Activated naive CD8-positive, alpha-beta T cell treated with anti-CD3 and anti-CD28 coated beads, Interleukin-2, amount 10 ng/mL, durations not matched to agents 7 days and 5 days (primary cell): ENCODE measurements at places on chromosomes 16 and 17. TPM values are rescaled to one million over a fixed set of nuclear protein-coding genes. Genes with fewer than 3 reads are reported as not detected.
A peak's percentile ranks its signal among the peaks of the same experiment; 100 is the strongest.

DNA sequence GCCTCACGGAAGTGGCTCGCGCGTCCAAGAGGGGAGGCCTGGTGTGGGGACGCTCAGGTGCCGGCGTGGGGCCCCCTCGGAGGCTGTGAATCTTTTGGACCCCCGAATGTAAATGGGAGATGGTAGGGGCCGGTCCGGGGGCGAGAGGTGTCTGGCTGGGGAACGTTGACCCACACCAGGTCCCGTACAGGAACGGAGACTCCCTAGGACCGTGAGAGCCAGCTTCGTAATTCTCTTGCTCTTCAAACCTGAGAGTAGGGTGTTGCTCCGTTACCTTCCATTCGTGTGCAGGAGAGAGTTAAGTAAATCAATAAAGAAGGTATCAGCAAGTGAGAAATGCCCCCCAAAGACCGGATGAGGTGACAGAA is 481 bp downstream of the LYRM1 start:
- H3K27me3 ChIP-seq, result no peaks in the 10 kb centered on the region
- peak overlapping the region; percentile 99 for H3K27ac ChIP-seq
- peaks cover 43% of the 10 kb centered on the region for H3K36me3 ChIP-seq
- DNase-seq, result no peak

DNA sequence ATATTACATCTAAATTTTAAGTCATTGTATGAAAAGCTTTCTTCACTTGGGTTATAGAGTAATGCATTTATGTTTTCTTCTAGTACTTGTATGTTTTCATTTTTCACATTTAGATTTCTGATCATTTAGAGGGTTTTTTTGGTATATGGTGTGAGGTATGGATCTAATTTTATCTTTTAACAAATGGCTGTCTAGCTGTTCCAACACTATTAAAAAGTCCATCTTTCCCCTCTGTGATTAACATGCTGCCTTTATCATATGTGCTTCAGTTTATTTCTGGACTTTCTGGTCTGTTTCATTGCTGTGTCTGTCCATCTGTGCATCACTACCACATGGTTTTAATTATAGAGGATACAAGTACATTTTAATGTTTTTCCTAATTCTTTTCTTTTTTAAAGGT is 163.8 kb downstream of the MYO1D start:
- peaks cover 8% of the 10 kb centered on the region for H3K27me3 ChIP-seq
- no peaks in the 10 kb centered on the region for H3K4me1 ChIP-seq
- no peak for DNase-seq

DNA sequence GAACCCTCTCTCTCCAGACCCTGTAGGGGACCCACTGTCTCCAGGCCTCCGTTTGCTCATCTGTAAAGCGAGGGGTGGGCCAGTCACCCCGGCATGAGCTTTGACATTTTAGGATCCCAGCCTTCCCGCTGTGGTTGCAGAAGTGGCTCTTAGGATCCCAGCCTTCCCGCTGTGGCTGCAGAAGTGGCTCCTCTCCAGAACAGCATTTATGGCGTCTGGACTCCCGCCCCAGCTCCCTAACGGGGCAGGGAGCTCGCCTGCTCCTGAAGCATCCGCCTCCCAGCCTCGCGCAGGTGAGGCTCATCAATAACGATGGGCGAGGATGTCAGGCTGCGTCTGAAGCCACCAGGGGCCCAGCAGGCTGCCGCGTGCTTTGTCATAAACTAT is 222.3 kb upstream of the TNRC6C start:
- H3K4me3 ChIP-seq, result no peak overlapping the region
- peaks cover 38% of the 10 kb centered on the region for H3K27me3 ChIP-seq
- H3K4me1 ChIP-seq, result no peaks in the 10 kb centered on the region

- peaks cover 44% of the 10 kb centered on the region for H3K36me3 ChIP-seq
- peaks cover 21% of the 10 kb centered on the region for H3K4me1 ChIP-seq
- no peak overlapping the region for H3K4me3 ChIP-seq
Observed at GRCh38 chr16:84660973-84661372, 12.7 kb downstream of the KLHL36 start.

DNA sequence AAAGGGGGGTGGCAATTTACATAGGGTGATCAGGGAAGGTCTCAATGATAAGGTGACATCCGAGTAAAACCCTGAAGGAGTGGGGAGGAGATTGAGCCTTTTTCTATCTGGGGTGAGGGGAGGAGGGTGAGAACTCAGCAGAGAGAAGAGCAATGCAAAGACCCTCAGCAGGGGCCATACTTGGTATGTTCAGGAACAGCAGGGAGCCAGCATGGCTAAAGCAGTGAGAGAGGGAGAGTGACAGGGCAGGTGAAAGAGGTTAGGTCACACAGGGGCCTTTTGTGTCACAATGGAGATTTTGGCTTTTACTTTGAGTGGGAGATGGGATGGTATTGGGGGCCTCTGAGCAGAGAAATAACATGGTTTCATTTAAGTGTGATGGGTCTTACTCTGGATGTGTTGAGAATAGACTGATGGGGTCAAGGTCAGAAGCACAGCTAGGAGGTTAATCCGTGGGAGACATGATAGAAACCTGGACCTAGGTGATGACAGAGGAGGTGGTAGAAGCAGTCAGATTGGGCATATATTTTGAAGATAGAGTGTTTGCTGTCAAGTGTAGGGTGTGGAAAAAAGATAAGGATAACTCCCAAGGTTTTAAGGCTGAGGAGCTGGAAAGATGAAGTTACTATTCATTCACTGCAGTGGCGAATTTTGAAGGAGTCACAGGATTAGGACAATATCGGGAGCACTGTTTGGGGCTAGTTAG is 6.2 kb downstream of the SP2 start:
- no peaks in the 10 kb centered on the region for H3K27me3 ChIP-seq
- no peak for DNase-seq
- peaks cover 20% of the 10 kb centered on the region for H3K4me1 ChIP-seq
- H3K27ac ChIP-seq, result no peak overlapping the region
- H3K36me3 ChIP-seq, result peaks cover 8% of the 10 kb centered on the region
- H3K4me3 ChIP-seq, result no peak overlapping the region

DNA sequence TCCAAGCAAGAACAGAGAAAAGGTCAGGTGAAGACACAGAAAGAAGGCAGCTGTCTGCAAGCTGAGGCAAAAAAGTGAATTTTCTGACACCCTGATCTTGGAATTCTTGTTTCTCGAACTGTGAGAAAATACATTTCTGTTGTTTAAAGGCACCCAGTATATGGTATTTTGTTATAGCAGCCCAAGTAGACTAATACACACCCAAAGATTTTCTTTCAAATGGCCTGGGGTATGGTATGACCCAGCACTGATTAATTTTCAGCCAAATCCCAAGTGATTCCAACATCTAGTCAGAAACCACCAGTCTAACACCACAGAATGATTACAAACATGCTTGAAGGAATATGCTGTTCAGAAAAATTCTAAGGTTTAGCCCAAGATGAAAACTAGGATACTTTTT is 36.8 kb downstream of the TRIM37 start:
- no peak overlapping the region for H3K4me3 ChIP-seq
- no peak for DNase-seq
- H3K36me3 ChIP-seq, result peaks cover 27% of the 10 kb centered on the region

DNA sequence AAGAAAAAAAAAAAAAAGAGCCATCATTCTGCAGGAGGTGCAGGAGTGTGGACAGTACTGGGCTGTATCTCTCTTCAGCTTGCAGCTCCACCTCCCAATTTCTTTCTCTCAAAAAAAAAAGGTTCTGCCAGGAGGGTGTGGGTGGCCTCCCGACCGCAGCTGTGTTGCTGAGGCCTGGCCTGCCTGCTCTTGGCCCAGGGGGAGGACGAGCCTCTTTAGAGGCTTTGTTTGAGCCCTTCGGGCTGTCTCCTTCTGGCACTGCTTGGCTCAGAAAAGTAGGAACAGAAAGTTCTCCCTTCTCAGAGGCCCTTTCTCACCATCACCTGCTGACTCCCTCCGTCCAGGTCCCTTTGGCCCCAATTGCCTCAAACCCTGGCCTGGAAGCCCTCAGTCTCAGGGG is 22.2 kb upstream of the C17orf107 start:
- no peak overlapping the region for H3K27ac ChIP-seq
- DNase-seq, result no peak
- H3K4me1 ChIP-seq, result no peaks in the 10 kb centered on the region

DNA sequence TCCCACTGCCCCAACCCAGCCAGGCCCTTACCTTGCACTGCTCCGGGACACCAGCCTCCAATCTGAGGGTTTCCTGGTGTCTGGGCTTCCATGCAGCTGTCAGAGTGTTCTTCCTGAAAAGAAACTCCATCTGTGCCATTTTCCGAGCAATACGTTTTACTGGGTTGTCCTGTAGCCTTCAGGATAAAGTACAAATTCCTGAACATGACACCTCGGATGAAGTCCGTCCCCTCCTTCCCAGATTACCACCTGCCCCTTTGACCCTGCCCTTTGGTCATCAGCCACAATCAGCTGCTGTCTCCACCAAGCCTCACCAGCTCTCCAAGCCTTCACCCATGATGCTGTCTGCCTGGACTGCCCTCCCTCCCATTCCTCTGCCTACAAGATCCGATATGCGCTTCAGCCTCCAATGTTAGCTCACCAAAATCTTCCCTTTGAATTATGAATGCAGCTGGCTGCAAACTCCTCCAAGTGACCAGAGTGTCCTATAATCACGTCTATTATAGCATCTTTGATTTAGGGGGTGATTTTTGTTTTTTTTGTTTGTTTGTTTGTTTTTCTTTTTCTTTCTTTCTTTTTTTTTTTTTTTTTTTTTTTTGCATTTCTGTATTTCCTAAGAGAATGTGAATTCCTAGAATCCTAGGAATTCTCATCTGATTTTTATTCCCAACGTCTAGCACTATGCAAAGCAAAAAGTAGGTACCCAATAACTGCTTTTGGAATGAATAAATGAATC is 60.6 kb upstream of the KIFC3 start:
- H3K4me1 ChIP-seq, result peaks cover 2% of the 10 kb centered on the region
- no peaks in the 10 kb centered on the region for H3K36me3 ChIP-seq
- peaks cover 32% of the 10 kb centered on the region for H3K27me3 ChIP-seq
- no peak overlapping the region for H3K27ac ChIP-seq

ACSM3 gene
- 9.0 TPM for total RNA-seq

CCNF gene
- 70.5 TPM for total RNA-seq

PPL gene
- total RNA-seq, result not detected
